Left colon (tissue), 2 donors: ENCODE measurements at places on chromosomes 4 and X.
A peak's percentile ranks its signal among the peaks of the same experiment; 100 is the strongest.

- no peak for DNase-seq
These were observed 4.1 kb downstream of the TEX13B start for GRCh38 chrX:107978071-107978470.

DNA sequence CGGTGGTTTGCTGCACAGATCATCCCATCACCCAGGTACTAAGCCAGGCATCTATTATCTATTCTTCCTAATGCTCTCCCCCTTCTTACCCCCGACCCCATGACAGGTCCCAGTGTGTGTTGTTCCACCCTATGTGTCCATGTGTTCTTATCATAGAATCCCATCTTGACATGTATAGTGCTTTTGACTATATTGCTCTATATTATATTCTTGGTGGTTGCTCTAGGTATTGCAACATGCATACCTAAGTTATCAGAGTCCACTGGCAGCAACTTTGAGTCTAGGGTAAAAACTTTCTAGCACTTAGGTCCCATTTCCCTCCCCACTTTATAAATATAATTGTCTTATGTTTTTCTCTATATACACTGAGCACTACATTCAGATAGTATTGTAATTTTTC is 170.3 kb downstream of the TBX22 start:
- no peak for DNase-seq

DNA sequence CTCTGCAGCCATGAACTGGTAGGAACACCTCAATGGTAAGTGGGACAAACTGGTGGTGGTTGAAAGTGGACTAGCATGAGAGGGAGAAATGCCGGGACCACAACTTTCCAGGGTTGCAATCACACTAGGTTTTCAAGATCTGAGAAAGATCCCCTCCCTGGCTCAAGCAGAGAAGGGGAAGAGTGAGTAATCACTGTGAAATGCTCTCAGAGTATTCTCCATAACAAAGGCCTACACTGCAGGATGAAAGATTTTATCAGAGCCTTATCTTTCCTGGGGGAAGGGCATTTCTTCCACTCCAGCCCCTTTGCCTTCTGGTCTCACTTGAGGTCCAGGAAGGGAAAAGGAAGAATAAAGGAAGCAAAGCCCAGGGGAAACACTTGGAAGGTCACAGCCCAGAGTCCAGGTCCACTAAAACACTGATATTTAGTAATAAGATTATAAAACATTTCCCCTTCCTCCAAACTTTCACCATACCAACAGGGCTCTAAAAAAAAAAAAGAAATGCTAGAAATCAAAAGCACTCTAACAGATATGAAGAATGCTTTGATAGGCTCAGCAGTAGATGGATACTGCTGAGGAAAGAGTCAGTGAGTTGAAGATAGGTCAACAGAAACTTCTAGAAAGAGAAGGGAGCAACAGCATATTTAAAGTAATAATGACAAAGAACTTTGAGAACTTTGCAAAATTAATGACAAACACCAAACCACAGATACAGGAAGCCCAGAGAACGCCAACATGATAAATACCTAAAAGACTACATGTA is 95.9 kb downstream of the WDFY3 start:
- no peak for DNase-seq

DNA sequence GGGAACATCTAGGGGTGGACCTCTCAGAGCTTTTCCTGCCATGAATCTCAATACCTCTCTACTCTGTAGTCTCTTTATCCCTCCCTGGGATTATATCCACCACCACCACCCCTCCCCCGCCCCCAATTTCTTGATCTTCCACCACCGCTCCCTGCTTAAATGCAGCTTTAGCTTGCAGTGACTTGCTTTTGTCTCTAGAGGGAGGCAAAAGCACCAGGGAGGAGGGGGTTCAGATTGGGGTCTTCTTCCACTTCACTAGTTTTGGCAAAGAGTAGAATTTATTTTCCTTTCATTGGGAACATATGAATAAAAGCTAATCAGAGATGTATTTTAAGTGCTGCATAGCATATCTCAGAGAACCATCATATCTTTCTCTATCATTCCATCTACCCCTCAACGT is 5.5 kb downstream of the ARHGAP36 start:
- DNase-seq, result no peak

- no peak for DNase-seq
These were observed 459.4 kb downstream of the DTHD1 start for GRCh38 chr4:36740796-36741310.

DNA sequence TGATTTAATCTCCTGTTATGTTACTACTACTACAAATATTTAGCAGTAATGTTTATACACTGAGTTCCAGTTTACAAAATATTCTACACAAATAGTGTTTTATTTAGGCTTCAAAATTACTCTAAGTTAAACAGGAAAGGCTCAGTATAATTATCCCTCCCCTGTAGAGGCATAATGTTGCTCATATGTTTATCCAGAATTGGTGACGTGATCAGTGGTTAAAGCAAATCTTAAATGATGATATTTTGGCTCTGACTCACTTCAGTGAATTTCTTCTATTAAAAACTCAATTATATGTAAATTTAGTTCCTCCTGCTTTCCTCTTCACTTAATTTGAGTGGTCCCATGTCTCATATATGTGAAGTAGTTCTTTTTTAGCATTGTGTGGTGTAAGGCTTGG is 438.5 kb downstream of the ADGRL3 start:
- DNase-seq, result no peak

GRCh38 chr4:53309321-53310040 is 56.4 kb downstream of the SCFD2 start:
- DNase-seq, result no peak

DNA sequence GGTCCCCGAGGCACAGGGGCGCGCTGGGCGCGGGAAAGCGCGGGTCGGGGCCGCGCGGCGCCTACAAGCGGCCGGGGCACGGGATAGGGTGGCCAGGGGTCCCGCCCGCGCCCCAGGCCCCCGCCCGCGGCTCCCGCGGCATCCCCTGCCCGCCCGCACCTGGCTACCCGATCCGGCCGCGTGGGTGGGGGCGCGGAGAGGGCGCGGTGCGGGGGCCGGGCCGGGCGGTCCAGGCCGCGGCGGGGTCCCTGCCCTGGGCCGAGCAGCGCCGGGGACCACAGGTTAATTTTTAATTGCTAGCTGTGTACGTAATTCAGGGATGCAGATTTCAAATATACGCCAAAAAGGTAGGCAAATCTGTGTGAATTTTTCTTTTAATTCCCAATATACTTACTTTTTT is 44.3 kb upstream of the FAM47C start:
- no peak for DNase-seq

DNA sequence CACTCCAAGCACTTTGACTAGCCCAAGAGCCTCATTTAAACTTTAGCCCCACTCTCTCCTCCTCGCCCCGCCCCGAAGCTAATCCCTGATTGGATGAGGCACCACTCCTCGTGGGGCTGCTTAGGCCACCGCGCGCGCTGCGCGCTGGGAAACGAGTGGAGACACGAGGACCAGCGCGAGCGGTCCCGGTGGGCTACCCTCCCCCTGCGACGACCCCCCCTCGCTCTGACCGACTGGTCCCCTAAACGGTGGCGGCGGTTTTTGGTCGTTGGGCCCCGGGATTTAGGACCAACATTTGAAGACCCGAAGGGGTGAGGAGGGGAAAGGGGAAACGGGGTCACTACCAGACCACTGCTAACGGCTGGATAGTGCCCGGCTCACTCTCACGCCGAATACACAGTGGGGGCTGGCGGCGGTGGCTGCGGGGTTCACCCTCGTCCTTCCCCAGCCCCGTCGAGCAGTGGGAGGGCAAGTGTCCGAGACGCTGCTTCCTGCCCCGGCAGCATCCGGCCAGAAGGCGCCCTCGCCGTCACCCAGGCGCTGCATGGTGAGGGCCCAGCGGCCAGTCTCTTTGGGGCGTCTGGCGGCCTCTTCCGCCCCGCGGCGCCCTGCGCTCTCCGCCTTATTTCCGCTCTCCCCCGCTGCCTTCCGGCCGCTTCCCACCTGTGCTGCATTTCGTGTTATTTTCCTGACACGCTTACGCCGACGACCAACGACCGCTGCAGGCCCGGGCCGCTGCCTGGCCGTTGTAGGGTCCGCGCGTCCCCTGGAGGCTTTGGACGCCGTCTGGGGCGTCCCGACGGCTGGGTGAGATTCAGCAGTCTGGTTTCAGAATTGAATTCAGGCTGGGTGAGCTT is at the start of gene RBM46:
Gene RBM46 (plus strand): TSS at position 147 of the 857 bp plus-strand sequence. CDS start 15,481 bp downstream, outside the sequence.
- no peak for DNase-seq

DNA sequence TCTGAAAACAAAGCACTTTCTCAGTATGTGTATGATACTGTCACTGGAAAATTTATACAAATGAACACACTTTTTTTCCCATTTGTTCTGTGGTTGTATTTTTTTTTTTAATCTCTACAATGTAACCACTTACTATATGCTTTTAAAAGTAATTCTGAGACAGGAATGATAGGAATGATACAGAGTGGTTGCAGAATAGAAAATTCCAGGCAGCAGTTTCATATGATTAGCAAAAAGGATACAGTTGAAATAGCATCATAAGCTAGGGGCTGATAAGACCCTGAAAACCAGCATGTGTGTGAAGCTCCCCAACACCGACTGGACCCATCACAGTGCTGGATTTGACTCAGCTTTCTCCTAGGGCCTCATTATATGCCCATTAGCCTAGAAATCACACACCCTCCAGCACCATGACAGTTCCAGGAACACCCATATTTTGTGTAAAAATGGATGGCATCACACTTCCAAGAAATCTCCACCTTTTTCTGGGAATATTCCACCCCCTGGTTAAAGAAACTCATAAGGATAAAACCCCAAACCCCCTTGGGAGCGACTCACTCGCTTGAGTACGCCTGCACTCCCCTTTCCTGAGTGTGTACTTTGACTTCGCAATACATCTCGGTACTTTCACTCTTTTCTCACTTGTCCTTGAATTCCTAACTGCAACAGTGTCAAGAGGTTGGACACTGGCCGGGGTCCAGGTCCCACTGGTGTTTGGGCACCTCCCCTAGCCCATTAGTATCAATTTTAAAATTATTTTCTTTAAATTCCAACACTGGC is 77.4 kb upstream of the AGA start:
- no peak for DNase-seq

GRCh38 chr4:82104578-82104977 is 269.2 kb downstream of the HNRNPD start:
- DNase-seq, result no peak

DNA sequence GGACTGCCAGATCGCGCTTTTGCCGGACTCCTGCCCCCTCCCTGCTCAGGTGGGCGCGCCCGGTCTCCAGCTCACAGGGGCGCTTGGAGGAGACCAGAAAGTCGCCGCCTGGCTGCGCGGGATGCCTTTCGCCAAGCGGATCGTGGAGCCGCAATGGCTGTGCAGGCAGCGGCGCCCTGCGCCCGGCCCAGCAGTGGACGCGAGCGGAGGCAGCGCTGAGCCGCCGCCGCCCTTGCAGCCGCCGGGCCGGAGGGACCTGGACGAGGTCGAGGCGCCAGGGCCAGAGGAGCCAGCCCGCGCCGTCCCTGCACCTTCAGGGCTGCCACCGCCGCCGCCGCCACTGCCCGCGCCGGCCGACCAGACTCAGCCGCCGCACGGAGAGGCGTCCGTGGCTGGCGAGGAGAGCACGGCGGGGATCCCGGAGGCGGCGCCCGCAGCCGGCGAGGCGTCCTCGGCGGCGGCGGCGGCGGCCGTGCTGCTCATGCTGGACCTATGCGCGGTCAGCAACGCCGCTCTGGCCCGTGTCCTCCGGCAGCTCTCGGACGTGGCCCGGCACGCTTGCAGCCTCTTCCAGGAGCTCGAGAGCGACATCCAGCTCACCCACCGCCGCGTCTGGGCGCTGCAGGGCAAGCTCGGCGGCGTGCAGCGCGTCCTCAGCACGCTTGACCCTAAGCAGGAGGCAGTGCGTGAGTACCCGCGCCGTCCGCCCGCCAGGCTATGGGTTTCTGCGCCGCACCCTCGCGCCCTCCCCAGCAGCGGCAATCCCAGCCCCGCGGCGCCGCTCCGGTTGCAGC is 834 bp downstream of the NHS start:
- peak; percentile 29 for DNase-seq

DNA sequence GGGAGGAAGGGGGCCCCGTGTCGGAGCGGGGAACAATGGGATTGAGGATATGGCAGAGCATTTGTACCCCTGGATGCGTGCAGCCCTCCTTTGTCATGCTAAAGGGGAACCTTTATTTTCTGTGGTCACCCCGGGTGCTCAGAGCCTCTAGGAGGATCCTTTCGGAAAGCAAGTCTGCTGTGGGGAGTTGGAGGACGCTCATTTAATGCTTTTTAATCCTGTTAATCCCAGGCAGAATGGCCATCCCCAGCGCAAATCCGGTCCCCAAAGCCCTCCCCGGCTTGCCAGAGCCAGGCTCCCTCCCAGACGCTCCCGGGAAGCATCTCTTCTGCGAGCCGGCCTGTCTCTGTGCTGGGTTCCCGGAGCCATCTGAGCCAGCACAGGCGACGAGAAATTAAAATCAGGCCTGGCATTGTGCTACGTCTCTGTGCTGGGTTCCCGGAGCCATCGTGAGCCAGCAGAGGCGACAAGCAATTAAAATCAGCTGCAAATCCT is 113.2 kb upstream of the PPP2R3B start:
- DNase-seq, result no peak

GRCh38 chr4:143109376-143109775 is 75.3 kb upstream of the USP38 start:
- DNase-seq, result no peak

- no peak for DNase-seq
These were observed 1.8 kb downstream of the TLR10 start for GRCh38 chr4:38780833-38781484.

GRCh38 chr4:101259876-101260275 is 87.5 kb downstream of the PPP3CA start:
- no peak for DNase-seq

DNA sequence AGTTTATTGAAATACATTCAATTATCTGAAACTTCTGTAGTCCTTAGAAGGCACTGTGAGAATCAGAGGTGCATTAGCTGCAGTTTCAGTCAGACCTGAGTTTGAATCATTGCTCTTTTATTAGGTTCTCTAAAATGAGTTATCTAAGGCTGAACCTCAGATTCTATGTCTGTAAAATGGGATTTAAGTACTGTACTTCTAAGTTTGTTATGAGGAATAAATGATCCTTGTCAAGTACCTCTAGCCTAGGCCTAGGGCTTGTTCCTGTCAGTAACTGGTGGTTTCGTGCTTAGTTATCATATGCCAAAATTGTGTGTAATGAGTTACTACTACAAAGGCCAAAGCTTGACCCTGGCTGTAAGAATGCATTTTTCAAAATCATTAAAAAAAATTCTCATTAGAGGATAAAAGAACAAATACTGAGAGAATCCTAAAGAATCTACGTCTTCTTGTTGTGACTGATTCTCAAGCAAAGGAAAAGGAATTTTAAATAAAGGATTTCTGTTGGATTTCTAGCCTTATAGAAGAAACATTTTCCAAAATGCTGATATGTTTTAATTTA is 65.8 kb downstream of the SLIT2 start:
- no peak for DNase-seq

DNA sequence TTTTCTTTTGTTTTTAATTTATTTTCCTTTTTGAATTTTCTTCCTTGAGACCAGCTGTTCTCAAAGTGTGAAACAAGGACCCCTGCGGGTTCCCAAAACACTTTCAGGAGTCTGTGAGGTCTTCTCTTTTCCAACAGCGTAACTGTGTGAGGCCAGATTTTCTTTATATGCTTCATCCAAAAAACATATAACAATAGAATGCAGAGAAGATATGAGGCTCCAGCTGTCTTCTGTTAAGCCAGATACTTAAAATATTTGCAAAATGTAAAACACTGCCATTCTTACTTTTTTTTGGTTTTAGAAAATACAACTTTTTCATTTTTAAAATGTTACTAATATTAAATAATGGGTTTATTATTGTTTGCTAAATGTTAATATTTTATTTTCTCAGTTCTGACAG is 27.8 kb downstream of the USP38 start:
- DNase-seq, result no peak

GRCh38 chr4:13710246-13710885 is 82.8 kb upstream of the BOD1L1 start:
- DNase-seq, result no peak

GRCh38 chr4:88742561-88742960 is 44.9 kb upstream of the NAP1L5 start:
- DNase-seq, result no peak
